RCC 7860 (cell line): ENCODE measurements at places on chromosomes 7 and 10.

DNA sequence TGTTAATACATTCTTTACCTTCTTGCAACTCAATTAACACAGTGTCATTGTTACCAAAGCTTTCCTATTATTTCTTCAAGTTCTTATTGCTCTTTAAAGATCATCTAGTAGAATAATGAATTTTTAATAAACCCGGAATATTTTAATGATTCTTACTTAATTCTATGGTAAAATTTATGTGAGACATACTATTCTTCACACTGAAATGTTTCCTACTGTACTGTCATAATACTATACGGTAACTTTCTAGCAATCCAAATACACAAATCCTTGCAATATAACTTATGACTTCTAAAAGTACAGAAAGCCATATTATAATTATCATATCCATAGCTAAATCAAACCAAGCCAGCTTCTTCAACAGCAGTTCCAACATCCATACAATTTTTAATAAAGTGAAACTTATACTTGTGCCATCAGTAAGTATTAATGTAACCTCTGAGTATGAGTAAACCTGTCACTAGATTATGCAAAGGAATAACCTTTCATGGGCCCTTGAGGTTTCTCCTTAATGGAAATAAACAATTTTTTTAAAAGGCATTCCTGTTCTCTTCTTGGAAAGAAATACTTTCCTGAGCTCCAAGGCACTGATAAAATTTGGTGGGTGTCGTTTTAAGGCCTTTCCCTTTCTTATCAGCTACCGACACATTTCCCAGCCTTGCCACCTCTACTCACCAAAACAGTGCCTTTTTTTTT lies 87.4 kb downstream of the IMMP2L start:
- no peak for DNase-seq

- DNase-seq: no peak
Observed at GRCh38 chr7:43538404-43538771, 44.5 kb upstream of the STK17A start.

DNA sequence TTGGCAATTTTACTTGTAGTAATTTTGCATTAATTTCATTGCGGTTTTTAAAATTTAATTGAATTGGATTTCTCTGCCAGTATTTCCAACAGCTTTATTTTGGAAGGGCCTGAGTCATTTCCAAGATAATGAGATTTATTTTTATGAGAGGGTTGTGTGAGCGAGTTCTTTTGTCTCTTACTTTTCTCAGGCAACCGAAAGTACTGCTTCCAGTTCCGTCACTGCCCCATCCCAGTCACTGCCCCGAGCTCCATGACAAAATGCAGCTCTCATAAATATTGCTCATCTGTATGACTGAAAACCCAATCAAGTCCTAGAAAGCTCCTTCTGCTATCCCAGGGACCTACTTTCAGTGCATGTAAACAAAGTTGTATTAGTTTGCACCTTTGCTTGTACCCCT lies 468.4 kb upstream of the SEMA3D start:
- DNase-seq: no peak

DNA sequence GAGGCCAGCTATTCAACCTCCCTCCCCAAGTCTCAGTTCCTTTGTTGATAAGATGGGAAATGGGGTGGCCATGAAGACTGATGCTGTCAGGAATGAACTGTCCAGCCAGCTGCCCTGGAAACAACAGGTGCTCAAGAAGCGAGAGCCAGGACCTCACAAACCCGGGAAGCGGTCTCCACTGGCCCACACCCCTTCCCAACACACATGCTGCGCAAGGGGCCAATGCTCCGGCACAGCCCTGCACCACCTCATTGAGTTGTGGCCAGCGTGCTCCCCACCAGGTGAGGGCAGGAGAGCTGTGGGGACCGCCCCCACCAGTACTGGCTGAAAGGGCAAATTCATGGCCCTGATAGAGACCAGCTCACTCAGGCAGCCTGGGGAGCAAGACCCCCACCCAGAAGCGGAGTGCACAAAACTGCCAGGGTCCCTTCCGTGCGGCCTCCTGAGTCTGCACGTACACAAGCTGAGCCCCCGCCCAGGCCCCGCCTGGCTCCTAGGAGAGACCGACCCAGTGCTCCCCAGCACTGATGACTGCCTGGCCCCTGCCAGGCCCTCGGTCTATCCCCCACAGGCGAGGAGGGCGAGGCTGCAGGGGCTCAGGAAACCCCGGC lies 216.6 kb downstream of the MAD1L1 start:
- no peak for DNase-seq

DNA sequence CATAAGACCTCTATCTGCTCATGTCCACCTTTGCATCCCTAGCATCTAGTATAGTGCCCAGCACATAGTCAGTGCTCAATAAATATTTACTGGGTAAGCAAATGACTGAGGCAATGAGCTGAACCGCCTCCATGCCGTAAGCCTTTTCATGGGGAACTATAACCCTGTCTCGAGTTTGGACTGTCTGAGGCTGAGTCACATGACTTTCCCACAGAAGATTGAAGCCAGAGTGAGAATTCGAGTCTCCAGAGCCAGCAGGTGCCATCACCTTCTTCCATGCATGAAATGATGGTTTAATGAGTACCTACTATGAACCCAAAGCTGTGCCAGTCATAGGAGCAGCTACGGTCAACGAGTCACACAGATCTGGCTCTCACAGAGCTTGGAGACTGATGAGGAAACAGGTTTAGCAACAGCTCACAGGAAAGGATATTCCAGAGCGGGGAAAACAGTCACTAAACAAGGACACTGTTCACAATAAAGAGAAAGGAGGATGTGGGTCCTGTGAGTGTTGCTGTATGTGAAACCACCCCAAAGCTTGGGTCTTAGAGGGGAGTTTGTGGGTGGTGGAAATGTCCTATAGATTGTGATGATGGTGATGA lies 75.2 kb downstream of the TEX36 start:
- DNase-seq: no peak

DNA sequence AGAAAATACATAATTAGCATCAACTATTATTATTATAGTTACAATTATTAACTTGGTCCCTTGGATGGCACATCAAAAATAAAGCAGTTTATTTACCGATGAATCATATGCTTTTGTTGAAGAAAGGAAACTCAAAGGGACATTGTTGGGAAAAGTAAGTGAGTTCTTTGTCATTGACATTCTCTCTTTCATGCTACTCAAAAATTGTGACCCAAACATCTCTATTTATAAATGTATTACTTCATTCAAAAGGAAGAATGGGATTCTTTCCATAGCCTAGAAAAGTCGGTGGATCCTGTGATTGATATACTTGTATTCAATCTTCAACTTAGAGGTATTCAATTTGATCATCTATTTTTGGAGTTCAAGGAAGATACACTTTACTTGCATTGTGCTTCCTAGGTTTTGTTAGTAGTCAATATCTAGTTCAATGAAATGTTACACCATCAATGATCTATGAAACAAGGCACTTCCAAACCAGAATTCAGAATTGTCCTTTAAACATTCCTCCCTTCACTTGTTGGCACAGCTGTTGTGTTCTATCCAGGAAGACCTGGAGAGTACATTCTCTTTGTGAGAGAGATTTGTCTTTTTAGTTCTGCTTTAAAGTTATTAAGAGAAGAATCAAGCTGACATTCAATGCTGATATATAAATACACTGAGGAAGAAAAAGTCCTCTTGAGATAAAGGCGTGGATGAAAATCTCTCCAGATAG lies 235.2 kb downstream of the TMEM26 start:
- no peak for DNase-seq

DNA sequence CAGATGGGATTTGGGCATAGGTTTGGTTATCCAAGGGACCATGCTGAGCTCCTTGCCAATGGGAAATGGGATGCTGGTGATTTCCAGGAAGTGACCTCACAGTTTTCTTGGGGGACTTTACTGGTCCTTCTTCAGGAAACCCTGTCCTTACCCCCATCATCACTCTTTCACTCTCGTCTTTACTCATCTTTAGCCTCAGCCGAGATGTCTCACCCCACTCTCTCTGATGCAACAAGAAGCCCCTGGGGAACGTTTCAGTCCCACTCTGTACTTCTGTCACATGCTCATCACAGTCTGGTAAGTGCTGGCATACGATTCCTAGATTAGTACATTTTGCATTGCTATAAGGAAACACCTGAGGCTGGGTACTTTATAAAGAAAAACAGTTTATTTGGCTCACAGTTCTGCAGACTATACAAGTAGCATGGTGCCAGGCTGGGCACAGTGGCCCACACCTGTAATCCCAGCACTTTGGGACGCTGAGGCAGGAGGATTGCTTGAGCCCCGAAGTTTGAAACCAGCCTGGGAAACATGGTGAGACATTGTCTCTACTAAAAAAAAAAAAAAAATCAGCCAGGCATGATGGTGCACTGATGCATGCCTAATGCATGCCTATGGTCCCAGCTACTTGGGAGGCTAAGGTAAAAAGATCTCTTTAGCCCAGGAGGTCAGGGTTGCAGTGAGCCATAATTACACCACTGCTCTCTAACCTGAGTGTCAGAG lies 63.5 kb upstream of the VKORC1L1 start:
- no peak for DNase-seq

GRCh38 chr7:142863891-142864685 lies 9.2 kb downstream of the EPHB6 start:
- no peak for DNase-seq

- no peak for DNase-seq
Observed at GRCh38 chr10:104253106-104253505, 1.6 kb upstream of the GSTO1 start.

DNA sequence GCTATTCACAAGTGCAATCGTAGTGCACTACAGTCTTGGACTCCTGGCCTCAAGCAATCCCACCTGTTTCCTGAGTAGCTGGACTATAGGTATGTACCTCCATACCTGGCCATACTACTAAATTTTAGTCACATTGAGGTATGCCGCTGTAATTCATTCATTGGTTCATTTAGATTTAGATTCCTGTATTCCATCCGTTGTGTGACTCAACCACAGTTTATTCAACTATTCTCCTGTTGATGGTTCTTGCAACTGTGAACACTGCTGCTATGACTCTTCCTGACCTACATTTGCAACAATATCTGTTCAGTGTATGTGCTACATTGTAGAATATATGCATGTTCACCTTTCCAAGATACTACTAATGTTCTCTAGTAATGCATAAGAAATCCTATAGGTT lies 8.0 kb upstream of the ZCCHC24 start:
- no peak for DNase-seq

DNA sequence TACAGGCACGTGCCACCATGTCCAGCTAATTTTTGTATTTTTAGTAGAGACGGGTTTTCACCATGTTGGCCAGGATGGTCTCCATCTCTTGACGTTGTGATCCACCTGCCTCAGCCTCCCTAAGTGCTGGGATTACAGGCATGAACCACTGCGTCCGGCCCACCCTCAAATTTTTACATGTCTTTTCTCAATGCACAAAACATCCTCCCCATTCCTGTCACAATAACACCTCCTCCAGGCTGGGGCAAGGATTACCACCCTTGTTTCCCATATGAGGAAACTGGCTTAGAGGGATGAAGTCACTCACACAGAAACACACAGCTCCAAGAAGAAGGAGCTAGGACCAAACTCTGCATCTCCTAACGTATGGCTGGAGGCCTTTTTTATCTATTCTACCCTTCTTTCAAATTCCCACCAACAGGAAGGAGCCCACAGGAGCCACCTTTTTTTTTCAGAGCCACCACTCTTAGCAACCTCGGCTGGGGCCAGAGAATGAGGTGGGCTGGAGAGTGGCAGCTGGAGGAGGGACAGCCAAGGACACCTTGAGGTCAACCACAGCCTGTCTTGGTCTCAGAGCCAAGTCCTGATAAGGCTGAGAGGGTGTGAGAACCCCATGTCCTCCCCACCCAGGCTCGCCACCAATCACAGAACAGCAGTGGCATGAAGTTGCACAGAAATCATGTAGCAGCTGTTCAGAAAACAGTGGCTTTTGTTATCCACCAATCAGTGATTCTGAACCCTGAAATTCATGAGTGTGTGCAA lies 113.1 kb upstream of the PDLIM1 start:
- no peak for DNase-seq

DNA sequence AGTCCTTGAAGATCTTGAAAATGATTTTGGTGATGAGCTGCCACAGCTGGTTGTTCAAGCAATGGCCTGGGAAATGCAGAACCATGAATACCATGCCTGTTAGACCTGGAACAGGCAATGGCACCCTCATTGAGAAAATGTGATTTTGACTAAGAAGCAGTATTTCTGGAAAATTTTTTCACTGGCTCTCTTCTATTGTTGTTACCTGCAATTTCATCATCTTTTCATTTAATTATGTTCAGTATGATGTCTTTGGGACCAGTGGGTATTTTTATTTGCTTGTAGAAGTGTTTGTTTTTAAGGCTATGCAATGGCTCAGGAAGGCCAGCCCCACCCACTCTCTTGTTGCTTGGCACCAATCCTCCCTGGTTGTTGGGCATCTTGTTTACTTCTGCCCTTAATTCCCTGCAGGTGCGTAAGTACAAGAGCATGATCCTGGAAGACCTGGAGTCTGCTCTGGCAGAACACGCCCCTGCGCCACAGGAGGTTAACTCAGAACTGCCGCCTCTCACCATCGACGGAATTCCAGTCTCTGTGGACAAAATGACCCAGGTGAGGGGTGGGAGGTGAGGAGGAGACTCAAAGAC lies 78.6 kb downstream of the NRF1 start:
- no peak for DNase-seq

DNA sequence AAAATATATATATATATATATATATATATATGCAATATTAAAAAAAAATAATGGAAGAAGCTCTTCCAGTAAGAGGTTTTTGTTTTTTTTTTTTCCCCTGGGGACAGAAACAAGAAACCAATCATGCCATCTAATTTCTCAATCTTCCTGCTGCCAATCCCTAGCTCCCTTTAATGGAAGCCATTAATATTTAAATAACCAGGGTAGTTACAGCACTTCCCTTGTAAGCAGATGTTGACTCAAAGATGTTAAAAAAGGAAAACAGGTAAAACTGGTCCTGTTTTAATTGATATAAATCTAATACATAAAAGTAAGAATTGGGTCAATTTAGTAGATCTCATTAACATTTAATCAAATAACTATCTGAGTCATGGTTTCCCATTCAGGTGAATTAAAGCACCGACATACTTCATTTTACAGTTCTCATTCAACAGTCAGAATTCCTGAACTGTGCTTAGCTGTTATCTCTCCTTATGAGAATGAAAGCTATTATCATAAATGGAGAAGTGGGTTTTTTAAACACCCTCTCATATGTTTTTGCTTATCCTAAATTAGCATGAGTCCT lies 22.6 kb downstream of the CPVL start:
- no peak for DNase-seq

GRCh38 chr10:100696477-100696901 lies 48.9 kb upstream of the PAX2 start:
- DNase-seq: peak; percentile 92

GRCh38 chr10:1406132-1406966 lies 331.0 kb downstream of the ADARB2 start:
- no peak for DNase-seq

GRCh38 chr10:113037218-113037617 lies 87.2 kb downstream of the TCF7L2 start:
- DNase-seq: no peak

GRCh38 chr7:135748770-135749169 lies at the start of gene FAM180A:
Gene FAM180A, minus strand, starts transcription at chr7:135748813. Its CDS starts 233 bp downstream, at chr7:135748580.
- no peak for DNase-seq

- DNase-seq: no peak
Observed at GRCh38 chr10:100766693-100767421, 21.5 kb downstream of the PAX2 start.
